ENCODE measurements at places on chromosomes 11 and 22.

DNA sequence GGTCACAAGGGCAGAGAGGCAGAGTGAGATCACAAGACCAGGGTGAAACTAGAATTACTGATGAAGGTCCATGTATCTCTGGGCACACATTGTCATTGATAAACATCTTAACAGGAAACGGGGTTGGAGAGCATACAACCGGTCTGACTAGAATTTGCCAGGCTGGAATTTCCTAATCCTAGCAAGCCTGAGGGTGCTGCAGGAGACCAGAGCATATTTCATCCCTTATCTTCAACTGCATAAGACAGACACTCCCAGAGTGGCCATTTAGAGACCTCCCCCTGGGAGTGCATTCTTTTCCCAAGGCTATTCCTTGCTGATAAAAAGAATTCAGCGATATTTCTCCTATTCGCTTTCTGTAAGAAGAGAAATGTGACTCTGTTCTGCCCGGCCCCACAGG, 84.6 kb upstream of the IZUMO1R start:
- DNase-seq: no peak

GRCh38 chr11:132980670-132981069, 551.6 kb downstream of the OPCML start:
- no peak for DNase-seq

GRCh38 chr11:110710628-110711381, 1.4 kb downstream of the ARHGAP20 start:
- peak; percentile 59 for DNase-seq

DNA sequence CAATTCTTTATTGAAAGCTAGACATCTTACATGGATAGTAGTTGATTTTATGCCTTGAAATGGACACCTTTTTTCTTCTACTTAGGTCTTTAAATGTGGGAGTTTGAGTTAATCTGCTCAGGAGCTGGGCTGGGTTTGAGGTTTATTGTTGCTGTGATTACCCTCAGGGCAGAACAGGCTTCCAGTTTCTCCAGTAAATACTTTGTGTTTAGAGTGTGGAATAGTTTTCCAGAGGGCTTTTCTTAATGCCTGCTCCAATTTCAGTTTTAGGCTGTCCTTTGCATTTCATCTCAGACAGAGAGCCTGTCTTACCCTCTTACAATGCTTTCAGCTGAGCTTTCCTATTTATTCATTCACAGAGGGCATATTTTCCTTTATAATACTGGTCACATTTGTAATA, 69.9 kb upstream of the ADORA2A start:
- DNase-seq: peak; percentile 27

DNA sequence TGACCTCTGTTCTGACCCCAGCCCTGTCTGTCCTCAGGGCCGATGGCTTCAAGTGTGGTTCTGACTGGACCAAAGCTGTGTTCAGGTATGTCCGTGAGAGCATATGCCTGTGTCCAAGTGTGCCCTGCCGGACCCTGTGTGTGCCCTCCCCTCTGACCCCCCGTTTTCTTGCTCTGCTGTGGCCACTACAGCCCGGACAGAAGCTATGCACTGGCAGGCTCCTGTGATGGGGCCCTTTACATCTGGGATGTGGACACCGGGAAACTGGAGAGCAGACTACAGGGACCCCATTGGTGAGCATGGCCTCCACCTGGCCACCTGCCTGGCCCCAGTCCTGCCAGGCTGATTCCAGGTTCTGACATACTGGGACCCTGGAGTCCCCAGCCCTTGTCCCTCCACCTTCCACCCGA, 14.5 kb downstream of the ATG16L2 start:
- DNase-seq: no peak

- DNase-seq: no peak
Observed at GRCh38 chr22:48276994-48277867, 1514.8 kb downstream of the TBC1D22A start.

DNA sequence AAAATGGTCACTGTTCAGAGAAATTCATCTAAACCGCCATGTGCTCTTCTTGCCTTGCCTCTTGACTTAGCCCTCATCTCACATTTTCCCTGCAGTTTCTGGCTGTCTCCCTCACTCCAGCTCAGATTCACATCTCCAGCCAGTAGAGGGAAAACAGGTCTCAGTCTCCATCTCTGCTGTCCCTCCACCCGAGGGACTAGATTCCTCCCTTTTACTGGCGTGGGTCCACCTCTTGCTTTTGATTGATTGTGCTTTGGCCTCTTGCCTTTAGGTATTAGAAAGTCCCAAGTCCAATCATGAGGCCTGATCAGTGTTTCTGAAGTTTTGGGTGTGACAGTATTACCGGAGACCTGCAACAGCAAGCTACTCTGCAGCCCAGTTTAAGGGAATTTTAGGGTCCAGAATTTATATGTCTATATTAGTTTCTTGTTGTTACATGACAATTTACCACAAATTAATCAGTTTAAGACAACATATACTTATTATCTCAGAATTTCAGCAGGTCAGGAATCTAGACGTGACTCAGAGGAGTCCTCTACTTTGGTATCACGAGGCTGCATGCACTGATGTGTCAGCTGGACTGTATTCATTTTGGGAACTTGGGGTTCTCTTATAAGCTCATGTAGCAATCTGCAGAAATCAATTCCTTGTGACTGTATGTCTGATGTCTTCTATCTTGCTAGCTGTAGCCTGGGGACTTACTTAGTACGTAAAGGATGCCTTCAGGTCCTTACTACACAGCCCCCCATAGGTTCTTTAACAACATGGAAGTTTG, 805.2 kb upstream of the CCDC90B start:
- DNase-seq: peak; percentile 6

DNA sequence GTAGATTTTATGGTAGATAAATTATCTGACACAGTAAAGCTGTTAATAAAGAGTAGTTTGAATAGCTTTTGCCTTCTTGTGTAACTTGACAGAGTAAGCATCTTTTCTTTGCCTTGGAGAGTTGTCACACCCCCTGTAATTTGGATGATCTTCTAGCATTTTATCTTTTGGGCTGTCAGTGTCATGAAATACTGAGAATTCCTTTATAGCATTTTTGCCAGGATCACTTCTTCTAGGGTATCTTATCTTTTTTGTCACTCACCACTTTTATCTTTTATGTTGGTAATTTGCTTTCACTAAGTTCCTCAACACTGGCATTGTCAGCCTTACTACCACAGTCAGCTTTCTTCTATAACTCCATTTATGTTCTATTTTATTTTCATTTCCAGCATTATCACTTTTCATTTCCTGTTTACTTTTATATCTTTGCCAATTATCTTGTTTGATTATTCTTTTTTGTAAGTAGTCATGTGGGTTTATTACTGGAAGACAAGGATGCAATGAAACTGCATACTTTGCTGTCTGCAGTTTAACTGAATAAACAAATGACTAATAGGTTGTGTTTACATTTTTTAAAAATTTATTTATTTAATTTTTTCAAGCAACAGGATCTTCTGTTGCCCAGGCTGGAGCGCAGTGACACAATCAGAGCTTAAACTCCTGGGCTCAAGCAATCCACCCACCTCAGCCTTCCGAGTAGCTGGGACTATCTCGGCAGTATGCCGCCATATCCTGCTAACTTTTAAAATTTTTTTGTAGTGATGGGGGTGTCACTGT, 28.1 kb upstream of the ACAT1 start:
- DNase-seq: no peak

DNA sequence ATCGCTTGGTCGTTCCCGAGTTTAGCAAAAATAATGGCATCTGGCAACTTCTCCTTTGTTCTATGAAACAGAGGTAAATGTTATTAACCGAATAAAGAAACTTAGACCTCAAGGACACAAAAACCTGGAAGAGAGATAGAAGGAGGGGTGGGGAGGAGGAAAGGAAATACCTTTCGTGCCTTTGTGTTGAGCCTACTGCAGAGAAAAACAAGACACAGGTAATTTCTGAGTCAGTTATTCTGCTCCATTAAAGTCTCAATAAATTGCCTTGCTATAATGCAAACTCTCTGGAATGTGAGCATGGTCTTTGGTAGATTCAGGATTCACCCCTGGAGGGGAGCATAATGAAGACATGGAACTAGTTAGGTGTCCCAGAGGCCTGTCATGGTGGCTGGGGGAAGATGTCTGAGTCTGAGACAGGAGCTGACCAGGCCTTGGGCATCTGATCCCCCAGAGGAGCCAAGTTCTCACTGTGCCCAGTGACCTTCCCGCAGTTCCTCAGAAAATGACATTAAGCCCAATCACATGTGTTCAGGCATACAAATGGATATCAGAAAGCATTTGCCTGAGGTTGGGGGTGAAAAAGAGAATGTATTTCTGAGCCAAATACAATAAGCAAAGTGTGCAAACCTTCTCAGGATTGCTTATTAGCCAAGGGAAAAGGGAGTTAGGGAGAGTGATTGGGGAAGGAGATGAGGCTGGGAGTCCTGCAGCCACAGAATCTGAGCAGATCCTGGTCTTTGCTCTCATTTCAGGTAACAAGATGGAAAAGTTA, 72.6 kb upstream of the CADM1 start:
- DNase-seq: no peak

DNA sequence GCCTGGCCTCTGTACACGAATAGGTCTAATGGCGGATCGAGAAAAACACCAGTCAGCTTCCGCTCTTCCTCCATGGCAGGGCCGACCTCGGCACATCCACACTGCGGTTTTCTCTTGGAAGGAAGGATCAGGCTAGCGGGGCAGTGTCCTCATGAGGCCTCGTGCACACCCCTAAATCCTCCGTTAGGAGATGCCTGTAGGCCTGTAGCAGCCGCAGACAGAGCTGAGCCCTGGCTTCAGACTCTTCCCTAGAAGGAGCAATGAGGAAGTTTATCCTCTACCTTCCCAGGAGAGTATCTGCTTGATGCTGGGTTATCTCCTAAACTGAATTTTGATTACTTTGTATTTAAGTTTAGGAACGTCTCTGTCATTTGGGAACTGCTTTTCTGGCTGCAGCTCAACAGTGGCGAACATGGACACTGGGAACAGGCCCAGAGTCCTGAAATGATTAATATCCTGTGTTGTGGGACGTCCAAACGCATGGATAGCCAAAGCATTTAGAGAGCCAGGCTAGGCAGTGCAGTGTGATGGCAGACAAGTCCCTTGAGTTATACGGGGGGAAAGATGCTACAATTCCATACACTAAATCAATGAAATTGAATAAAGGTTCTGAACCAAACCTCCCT, 16.5 kb upstream of the BMAL1 start:
- no peak for DNase-seq

GRCh38 chr11:32706985-32707741, 87.3 kb downstream of the CCDC73 start:
- DNase-seq: no peak

- DNase-seq: no peak
Observed at GRCh38 chr11:48063424-48063978, 83.1 kb downstream of the PTPRJ start.

- no peak for DNase-seq
Observed at GRCh38 chr22:28074526-28074925, 155.5 kb upstream of the PITPNB start.

- no peak for DNase-seq
Observed at GRCh38 chr11:79025622-79026021, 415.2 kb downstream of the TENM4 start.

DNA sequence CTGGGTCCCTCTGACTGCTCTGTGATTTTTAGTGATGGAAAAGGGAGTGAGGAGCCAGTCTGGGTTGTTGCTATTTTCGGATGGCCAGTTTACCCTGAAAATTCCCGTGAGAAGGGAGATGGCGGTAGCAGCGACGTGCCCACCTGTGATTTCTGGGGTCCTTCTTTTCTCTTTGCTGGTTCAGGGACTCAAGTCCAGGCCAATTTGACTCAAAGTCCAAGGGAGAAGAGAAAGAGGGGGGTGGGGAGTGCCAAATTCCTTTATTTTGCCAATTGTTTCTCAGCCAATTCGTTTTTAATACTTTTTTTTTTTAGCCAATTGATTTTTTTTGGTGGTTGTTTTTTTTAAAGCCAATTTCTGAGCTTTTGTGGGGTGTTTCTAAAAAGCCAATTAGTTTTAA, 6.9 kb downstream of the IGF2 start:
- DNase-seq: no peak

DNA sequence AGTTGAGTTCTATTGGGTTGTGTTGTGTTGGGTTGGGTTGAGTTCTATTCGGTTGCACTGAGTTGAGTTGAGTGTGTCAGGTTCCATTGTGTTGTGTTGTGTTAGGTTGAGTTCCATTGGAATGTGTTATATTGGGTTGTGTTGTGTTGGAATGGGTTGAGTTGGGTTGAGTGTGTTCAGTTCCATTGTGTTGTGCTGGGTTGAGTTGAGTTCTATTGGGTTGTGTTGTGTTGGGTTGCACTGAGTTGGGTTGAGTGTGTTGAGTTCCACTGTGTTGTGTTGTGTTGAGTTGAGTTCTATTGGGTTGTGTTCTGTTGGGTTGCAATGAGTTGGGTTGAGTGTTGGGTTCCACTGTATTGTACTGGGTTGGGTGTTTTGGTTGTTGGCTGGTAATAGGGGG, 35.5 kb downstream of the ALX4 start:
- no peak for DNase-seq

- DNase-seq: no peak
Observed at GRCh38 chr11:112949781-112950575, 11.2 kb upstream of the NCAM1 start.

- no peak for DNase-seq
Observed at GRCh38 chr11:71163371-71163770, 89.0 kb downstream of the SHANK2 start.

GRCh38 chr11:33444835-33445594, 187.8 kb downstream of the HIPK3 start:
- DNase-seq: no peak

GRCh38 chr11:38221295-38221694, 1623.3 kb upstream of the RAG2 start:
- DNase-seq: no peak

GRCh38 chr22:48235744-48236143, 1473.3 kb downstream of the TBC1D22A start:
- DNase-seq: no peak

DNA sequence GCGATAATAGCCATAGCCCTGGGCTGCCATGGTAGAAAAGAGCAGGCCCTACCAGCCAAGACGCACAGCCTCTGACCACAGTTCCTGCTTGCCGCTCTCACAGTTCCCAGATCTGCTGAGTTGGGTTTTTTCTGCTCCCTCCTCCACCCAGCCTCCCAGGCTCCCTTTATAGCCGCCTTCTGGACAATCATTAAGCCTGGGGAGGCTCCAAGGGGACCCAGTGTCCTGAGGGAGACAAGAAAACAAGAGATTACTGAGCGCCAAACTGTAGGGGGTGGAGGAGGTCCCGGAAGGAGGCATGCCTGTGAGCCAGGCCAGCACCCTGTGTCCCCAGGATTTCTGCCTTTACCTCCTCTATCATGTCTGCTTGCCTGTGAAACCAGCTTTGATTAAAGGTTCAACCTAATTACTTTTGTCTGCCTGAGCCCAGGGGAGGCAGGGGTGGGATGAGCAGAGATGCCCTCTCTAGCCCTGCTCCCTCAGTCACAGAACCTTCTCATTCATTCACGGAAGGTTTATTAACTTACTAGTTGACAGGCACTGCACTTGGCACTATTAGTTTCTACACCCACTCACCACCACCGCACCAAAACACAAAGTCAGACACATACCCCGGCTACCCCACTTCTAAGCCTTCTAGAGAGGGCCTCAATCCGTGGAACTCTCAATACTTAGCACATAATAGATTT, 1.2 kb downstream of the SLC37A4 start:
- DNase-seq: peak; percentile 34

- no peak for DNase-seq
Observed at GRCh38 chr11:73225001-73225686, 7.1 kb downstream of the P2RY2 start.
